ENCODE measurements at places on chromosomes 3 and 15.

DNA sequence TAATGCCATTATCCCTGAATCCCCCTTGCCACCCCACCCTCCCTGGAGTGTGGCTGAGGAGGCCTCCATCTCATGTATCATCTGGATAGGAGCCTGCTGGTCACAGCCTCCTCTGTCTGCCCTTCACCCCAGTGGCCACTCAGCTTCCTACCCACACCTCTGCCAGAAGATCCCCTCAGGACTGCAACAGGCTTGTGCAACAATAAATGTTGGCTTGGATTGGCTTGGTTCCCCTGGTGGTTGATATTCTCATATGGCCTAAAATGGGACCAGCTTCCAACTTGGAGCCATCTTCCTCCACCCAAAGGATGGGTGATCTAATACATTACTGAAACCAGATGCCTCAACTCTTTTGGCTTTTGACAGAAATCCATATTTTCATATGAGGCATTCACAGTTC is 34.9 kb downstream of the VIPR1 start:
- no peak for DNase-seq

GRCh38 chr3:53703630-53704362 is 142.4 kb downstream of the CHDH start:
- DNase-seq = no peak

DNA sequence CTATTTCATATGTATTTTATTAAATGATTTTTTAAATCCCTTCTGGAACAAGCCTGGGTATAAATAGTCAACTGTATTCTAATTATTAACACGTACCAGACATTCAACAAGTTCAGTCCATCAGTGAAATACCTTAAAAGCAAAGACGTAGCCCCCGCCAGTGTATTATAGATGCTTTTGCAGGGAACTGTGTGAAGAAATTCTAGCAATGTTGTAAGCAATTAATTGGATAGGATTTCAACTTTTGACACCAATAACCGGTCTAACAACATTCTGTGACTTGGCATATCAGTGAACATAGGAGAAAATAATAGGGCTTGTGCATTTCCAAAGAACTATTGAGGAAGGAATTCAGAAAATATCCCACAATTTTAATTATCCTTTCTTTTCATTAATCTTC is 67.2 kb upstream of the TGFBR2 start:
- no peak for DNase-seq

DNA sequence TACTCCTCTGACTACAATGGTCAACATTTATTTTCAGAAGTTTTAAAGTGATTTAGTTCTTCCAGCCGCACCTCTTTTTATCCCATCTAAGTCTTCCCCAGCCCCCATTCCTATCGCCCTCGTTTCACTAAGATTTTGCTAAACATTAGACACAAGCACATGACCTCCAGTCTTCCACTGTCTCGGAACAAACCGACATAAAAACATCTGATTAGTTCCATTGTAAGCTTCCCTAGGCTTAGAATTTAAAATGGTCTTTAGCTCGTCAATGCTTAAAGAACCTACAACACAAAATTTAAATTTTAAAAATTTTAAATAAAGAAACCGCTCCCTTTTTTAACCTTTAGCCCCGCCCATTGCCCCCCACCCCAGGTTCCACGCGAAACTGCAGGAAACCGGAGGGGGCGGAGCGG is 284 bp upstream of the TSC22D2 start:
- no peak for DNase-seq

DNA sequence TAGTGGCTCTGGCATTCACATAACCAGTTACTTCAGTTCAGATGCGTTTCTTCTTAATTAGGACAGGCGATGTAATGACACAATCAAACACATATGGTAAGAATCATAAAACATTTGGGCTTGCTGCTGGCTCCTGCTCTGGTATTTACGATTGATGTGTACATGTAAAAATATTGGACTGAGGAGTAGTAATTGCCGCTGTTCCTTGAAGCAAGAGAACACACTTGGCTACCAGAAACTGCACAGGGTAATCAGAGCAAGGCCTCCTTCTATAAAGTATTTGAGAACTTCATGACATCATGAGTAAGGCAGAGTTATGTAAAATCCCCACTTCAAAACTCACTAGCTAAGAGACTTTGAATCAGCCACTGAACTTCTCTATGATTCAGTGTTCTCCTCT is 158.1 kb downstream of the SSR3 start:
- no peak for DNase-seq

- DNase-seq = no peak
Observed at GRCh38 chr15:68776477-68777270, 44.0 kb downstream of the ANP32A start.

DNA sequence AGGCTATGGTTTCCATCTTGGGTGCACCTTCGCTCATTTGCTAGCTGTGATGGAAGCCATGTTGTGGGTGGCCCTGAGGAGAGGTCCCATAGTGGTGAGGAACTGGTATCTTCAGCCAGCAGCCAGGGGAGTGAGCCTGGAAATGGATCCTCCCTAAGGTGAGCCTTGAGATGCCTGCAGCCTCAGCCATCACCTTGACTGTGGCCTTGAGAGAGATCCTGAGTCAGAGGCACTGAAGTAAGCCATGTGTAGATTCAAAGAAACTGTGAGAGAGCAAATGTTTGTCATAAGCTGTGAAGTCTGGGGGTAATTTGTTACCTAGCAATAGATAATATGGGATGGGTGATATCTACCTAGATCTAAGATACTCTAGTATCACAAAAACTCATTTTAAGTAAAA is 105.3 kb downstream of the SNRK start:
- no peak for DNase-seq

- no peak for DNase-seq
Observed at GRCh38 chr15:62799037-62799436, 243.5 kb upstream of the TPM1 start.

DNA sequence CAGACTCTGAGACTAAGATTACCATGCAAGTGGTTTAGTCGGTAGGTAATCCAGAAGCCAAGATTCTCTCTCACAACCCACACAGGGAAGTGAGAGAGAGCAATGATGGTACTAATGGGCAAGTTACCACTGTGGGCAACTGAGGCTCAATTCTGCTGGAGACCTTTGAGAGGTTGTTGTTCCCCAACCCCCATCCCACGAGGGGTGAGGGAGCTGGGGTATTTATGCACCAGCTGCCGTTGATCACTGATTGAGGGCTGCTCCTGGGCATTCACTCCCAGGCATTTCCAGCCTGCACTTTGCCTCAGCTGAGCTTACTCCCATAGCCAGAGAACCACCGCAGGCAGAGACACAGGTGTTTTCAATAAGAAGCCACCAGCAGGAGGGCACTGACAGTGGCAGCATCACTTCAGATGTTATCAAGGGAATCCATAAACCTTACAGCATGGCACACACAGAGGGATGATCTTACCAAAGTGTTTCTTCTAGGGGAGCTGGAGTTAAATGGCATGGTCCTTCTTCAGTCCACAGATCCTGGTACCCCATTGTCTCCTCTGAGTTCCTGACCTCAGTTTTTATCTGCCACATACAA is 15.0 kb upstream of the CCDC174 start:
- DNase-seq = no peak

All from breast epithelium (tissue), 4 donors.